ENCODE measurements at places on chromosomes 2 and 18. TPM values are rescaled to one million over a fixed set of nuclear protein-coding genes. Genes with fewer than 3 reads are reported as not detected.

The POTEF gene
- not detected for total RNA-seq

The PLEK gene
- total RNA-seq = 138 TPM

DNA sequence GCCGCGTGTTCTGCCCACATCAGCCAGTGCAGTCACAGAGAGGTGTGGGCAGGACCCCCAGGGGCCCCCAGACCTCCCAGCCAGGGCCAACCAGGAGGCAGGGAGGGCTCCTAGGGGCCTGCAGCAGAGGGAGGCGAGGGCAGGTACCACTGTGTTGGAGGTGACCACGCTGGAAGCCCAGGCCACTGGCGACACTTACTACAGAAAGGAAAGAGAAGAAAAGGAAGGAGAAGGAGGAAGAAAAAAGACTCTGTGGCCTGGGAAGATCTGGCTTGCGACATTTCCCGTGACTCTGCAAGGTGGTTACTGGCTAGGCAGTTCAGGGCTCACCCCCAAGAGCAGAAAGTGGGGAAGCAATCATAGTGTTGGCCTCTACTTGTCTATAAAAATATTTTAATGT lies 98.1 kb upstream of the BCL2L11 start:
- DNase-seq = no peak

DNA sequence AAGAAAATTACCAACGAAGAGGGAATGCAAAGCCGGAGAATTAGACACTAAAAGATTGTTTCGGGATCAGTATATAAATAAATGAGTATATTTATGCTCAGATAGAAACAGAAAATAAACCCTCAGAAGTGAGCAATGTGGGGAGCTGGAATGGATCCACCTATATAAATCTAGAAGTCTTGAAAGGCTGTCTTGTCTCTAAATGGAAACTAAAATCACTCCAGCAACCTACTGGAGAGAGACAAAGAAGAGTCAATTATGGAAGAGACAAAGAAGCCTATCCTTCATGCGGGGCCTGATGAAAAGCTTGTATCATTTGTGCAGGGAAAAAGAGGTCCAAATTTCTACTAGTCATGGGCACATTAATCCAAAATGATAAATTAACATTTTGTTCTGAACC lies 158.1 kb downstream of the DNAH7 start:
- no peak for DNase-seq

DNA sequence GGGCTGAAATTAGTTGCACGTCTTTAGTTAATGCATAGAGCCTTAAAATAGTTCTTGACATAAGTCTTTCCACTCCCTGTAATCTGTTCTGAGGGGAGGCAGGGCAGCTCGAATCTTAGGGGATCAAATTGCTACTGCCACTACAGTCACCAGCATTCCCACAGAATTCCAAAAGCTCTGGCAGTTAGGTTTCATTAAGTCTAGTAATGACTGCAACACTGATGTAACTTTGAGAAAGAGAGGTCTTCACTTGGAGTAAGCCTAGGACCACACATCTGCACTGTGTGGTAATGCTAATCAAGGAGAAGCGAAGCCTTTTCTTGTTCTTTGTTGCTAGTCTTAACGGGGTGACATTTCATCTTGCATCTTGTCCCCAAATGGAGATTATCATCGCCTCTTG lies 19.3 kb upstream of the NCK2 start:
- DNase-seq = no peak

Measured in activated B cell treated with CpG ODN at 0.5 μM for 24 hours (primary cell).